Posterior cingulate gyrus (tissue), 11 donors: ENCODE measurements at places on chromosomes 7 and 10.

GRCh38 chr10:48802611-48803071 lies 118.0 kb downstream of the WDFY4 start:
- no peak for DNase-seq

DNA sequence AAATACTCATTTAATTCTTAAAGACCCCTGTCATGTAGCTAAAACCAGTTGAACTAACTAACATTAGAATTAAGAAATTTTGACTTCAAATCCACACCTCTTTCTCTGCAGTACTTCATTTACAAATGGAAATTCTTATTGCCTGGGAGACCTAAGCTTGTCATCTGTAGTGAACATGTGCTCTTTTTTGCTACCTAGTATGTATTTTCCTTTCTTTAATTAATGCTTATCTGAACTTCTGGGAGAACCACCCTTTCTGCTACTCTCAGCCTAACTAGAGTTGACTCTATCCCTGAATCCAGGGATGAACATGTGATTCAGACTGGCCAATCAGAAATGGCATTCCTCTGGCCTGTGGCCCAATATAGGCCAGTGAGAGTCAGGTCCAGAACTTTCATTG lies 75.9 kb upstream of the A1CF start:
- DNase-seq, result no peak

DNA sequence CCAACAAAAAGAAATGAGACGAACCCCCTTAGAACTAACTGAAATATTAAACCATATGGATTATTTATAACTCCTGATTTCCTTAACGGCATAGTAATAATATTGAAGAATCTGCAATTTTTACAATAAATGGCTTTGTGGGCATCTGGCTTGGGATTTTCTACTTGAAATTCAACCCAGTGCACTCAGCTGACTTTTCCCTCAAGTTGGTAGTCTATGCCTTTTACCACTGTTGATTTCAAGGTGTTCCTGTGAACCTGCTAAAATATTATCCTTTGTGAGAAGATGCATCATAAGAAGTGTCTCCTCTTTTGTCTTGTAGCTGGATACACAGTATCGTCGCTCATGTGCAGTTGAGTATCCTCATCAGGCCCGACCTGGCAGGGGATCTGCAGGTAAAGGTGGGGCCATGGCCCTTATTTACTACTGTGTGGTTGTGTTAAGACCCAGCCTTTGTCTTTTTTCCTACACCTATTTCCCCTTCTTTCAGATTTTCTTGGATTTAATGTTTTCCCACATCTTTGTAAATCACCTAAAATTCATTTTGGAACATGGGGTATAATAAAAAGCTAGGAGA lies 8.0 kb downstream of the DNAJC9 start:
- DNase-seq, result no peak

DNA sequence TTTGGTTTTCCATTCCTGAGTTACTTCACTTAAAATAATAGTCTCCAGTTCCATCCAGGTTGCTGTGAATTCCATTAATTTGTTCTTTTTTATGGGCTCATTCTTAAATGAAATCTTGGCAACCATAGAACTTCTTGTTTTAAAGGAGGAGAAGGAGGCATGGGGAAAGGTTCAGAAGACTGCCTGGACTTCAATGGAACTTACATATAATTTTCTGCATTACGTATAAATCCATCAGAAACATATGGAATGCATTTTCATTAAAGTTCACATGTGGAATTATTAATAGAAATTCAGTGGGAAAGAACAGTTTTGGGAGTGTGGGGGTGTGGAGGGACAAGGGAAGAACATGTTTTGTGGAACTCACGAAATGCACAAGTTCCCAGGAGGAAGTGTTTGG lies 176.6 kb upstream of the PRKCQ start:
- DNase-seq, result no peak
